ENCODE measurements at places on chromosomes 2 and 18.

DNA sequence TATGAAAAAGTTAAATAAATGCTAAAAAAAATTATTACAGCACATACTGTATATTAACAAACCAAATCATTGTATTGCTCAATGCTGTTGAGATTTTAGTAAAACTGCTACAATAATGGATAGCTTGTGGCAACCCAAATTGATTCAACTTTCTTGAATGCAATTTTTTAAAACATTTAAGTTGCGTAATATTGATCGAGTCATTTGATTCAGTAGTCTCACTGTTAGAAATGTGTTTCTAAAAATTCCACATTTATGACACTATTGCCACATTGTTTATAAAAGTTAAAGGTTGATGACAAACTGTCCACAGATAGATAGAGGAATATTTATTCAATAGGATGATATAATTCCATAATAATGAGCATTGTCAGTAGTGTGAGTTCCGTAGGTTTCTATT, 640.7 kb upstream of the CRIM1 start:
- no peak for DNase-seq

DNA sequence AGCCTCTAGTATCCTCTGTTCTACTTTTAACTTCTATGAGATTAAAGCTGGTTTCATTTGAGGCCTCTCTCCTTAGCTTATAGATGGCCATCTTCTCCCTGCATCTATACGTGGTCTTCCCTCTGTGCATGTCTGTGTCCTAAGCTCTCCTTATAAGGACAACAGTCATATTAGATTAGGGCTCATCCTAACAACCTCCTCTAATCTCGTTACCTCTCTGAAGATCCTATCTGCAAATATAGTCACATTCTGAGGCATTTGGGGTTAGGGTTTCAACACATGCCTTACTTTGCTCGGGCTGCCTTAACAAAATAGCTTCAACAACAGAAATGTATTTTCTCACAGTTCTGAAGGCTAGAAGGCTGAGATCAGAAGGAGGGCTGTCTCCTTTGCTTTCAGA, 11.6 kb upstream of the APOB start:
- no peak for DNase-seq

- no peak for DNase-seq
Measured at GRCh38 chr18:35455926-35456763, 41.6 kb downstream of the INO80C start.

GRCh38 chr18:3230401-3231334, 10.9 kb upstream of the MYOM1 start:
- no peak for DNase-seq

- DNase-seq = no peak
Measured at GRCh38 chr2:182281276-182281675, 145.6 kb downstream of the PDE1A start.

DNA sequence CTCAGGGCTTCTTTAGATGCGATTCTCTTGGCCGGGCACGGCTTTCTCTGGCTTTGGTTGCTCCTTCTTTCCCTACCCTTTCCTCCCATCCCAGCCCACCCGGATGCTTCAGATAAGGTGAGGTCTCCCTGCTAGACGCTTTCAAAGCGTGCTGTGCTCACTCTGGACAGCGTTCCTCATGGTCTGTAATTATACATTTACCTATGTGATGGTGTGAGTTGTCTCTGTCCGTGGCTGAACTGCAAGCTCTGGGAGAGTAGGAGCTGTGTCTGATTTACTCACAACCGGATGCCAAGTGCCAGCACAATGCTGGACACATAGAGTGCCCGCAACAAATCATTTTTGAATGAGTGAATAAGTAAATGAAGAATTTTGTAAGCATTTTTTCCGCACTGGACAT, 26.8 kb upstream of the PNPT1 start:
- DNase-seq = no peak

GRCh38 chr18:39062426-39062825, 1496.8 kb upstream of the CELF4 start:
- no peak for DNase-seq

GRCh38 chr18:3422905-3423304, 27.1 kb upstream of the TGIF1 start:
- DNase-seq = no peak

DNA sequence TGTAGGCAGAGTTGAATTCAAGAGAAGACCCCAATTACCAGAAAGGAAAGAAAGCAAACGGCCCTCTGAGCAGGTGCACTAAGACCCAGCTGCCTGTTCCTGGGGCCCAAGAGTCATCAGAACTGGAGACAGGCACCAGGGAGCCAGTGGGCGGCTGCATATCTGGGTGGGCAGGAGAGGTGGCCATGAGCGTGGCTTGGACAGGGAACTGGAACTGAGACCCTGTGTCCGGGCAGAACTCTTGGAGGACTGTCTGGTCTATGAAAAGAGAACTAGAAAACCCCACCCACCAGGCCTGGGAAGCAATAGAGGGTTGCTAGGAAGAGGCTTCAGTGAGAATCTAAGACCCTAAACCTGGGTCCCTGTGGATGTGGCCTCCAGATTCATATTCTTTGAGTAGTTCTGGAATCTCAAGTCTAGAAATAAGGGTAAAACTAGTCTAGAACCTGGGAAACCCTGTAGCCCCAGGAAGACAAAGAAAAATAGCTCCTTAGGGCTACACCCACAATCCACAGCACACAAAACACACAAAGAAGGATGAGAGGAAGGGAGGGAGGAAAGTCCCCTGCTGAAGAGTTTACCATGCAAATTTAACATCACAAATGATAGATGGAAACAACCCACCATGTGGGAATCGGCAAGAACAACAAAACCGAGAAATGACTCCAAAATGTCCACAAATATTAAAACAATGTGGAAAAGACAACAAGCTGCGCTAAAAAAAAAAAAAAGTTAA, 147.0 kb downstream of the HDAC4 start:
- DNase-seq = no peak

DNA sequence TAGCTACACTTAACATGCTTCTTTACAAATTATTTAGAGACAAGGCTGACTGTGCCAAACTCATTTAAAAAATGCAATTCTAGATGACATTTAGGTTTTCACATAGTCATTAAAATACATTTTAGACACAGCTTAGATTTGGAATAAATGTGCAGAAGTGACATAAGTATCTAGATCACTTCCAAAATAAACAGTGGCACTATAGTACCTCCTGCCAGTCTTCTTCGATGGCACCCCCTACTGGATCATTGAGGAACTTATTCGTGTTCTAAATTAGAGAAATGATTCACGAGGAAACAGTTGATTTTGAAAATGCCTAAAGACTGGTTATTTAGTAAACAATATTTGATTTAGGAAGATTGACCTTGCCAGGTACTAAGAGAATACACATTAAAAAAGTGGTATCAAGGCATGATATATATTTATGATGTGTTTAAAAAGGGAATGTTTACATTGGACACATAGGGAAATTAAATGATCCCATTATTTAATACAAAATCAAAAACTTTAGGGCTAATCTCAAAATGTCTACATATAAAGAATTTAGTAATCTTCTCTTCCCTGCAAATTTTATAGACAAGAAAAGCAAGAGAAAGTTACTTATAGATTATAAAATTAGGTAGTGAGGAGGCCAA, 323.9 kb downstream of the XIRP2 start:
- DNase-seq = no peak

DNA sequence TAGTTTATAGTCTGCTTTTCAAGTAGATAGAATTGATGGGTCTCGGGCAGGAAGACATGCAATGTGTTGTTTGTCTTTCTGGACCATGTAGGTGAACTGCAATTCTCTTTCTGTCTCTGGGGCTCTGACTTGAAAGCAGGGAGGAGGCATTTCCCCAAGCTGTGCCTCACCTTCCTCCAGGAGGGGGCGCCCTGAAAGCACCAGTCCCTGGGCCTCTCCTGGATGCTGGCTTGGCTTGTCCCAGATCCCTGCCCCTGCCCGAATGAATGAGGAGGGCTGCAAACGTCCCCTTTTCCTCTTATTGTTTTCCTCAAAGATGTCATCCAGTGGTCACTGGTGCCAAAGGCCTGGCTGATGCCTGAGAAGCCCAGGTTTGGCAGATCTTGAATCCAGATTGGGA, 270.6 kb downstream of the CELF4 start:
- DNase-seq = no peak

DNA sequence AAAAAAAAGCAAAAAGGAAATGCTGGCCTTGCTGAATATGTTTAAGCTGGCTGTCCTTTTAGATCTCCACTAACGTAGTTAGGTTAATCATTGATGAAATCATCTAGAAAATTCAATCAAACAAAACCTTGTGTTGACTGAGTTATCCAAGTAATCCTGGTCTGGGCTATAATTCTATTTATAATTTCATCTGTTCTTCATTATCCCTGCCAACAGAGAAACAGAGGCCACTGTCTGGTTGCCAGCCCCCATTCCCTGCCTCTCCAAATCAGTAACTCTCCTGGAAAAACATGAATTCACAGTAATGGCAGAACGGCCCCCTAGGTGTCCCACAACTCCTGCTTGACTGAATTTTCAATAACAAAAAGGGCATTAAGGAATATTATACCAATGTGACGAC, 24.6 kb downstream of the DOCK10 start:
- DNase-seq = no peak

GRCh38 chr2:100800915-100801314, 19.0 kb upstream of the NPAS2 start:
- DNase-seq = no peak

DNA sequence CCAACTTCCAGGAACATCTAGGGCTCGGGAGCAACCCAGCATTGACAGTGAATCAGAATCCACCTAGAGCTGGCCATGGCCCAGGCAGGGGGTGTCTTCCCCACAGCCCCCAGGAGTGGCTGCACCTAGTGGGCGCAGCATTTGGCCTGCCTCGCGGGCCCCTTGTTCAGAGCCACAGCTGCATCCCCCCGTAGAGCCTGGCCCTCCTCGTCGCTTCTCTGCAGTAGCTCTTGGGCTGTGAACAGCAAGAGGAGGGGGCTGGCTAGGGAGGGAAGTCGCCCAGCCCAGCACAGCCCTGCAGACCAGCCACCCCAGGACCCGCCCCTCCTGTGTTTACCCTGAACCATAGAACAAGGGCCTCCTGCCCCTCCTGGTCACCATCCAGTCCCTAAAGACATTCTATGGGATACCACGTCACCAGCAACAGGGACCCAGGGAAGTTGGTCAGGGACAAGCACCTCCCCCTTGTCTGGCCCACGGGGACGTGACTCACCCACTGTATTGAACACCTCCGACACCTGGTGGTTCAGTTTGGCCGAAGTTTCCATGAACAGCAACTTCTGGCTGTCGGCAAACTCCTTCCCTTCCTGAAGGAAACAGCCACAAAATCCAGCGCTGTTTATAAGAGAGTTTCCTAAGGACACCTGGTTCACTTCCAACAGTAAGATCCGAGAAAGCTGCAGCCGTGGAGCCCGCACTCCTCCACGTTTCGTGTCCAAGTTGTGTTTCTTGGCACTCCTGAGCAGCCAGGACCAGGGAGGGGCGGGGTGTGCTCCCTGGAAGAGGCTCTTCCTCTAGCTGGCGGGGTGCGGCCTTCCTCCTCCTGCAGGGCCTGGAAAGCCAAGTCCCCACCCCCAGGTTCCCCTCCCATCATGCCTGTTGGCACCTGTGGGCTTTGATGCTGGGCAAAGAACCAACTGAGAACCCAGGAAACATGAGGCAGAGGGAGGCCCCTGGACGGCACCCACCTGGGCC, 8.8 kb downstream of the PRLH start:
- no peak for DNase-seq

DNA sequence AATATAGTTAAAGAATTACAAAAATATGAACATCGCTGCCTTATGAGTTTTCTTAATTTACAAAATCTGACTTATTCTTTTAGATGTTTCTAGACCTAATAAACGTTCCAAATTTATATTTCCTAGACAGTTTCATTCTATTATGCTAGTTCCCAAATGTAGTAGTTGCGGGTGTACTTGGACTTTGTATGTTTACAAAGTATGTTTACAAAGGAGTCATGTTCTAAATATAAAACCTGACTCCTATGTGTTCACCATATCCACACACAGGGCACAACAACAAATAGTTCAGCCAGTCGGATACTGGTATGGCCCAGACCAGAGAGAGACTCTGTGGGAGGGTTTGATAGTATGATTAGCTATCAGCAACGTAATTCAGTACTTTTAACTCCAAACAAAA, 230.7 kb downstream of the KCNH7 start:
- DNase-seq = no peak

DNA sequence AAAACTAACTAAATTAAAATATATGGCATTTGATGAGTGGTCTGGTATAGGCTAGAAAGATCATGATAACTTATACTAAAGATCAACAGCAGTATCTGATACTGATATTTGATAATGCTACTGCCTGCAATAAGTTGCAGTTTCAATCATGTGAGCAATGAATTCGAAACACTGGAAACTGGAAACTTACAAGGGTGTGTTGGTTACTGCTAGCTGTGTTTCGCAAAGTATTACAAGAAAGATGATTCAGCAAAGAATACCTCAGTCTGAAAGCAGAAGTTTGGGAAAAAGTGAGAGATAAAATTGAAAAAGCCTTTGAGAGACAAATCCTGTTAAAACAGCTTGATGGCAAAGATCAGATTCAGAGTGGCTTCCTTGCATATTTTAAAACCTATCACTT, 294.5 kb downstream of the CCDC178 start:
- no peak for DNase-seq

DNA sequence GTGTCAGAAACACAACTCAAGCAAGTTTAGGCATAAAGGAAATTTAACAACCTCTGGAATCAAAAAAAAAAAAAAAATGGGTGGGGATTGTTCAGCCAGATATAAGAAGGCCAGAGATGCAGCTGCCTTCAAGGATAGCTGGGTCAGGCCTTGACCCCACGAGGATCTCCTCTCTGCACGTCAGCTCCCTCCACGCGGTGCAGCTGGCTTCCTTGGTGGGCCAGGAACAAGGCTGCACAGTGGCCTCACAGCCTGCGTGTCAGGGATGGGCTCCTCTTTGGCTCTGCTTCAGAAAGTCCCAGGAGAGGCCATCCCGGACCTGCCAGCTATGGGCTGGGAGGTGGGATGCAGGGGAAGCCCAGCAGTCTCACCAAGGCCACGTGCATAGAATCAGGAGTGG, 55.5 kb downstream of the TIMM21 start:
- no peak for DNase-seq

DNA sequence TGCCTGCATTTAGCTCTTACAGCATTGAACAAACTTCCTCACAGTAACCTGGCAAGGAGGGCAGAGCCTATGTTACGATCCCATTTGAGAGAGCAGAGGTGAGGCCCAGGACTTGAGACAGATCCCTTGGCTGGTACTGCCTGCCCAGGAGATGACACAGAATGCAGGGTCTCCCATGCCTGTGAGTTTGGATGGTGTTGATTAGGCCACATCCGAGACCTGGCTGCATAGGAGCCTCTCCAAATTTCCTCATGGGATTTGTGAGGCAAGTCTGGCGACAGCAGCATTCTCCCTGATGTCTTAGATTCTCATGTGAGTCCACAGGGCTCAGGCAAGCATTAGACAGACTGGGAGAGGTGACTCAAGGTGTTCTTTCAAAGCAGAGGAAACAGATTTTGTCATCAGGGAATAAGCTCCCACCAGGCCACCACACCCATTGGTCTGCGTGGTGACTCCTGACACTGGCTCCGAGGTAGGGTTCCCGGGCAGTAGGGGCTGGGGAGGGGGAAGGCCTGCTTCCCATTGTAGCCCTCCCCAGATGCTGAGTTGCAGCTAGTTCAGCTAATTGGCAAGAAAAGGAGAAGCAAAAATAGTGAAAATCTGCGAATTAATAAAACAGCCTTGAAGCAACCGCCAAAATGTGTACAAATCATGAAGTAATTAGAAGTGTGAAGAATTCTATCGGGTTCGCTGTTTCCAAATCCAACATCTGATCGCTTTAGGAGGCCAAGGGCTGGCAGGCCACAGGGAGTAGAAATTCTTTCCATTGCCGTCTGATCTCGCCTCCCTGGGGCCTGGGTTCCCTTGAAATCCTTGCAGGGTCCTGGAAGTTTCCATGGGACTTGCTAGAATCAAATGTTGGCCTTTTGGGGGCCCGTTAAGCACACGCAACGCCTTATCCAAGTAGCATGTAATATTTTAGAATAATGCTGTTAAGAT, 68.0 kb downstream of the MAPK4 start:
- DNase-seq = no peak

- no peak for DNase-seq
Measured at GRCh38 chr2:238243496-238244076, 3.7 kb upstream of the HES6 start.

Data from activated T-cell treated with anti-CD3 and anti-CD28 coated beads for 1 hour (primary cell).